ENCODE measurements at places on chromosomes 5 and 9. TPM values are rescaled to one million over a fixed set of nuclear protein-coding genes. Genes with fewer than 3 reads are reported as not detected.

FAM78A gene
- 23.0 TPM for total RNA-seq

DNA sequence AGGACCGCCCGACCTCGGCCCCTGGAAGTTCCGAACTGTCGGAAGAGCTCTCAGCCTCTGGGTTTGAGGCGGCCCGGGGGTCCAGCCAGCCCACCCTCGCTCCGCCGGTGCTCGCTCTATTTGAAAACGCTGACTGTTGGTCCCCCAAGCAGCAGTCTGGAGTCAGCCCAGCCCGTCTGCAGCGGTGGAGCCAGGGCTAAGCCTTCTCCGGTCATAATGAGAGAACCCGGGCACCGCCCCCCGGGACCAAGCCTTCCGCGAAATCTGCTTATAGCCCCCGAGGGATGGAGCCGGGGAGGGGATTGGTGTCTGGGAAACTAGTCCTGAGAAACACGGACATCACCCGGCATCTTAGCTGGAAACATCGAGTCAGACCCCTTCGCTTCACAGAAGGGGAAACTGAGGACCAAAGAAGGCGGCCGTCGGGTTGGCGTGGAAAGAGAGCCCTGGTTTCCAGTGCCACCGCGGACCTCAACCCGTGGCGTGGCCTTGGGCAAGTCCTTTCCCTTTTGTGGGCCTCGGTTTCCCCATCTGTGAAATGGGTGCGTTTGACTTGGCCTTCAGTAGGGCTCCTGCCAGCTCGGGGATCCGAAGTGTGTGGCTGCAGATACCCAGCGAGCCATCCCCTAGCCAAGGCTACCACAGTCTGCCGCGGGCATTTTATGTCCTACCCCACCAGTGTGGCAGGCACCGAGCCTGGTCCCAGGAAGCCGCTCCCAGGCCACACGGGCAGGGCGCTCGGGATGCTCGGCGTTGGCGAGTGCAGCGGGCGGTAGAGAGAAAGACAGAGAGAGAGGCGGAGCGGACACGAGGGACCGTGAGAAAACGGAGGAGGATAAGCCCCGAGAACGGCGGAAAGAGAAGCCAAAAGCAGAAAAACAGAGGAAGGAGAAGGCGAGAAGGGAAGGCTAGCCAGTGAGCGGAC, 857 bp downstream of the ADAM19 start:
- H3K27me3 ChIP-seq: peaks cover 11% of the 10 kb centered on the region
- no peaks in the 10 kb centered on the region for H3K36me3 ChIP-seq
- DNase-seq: peak; percentile 68
- H3K27ac ChIP-seq: peak overlapping the region; percentile 73

DNA sequence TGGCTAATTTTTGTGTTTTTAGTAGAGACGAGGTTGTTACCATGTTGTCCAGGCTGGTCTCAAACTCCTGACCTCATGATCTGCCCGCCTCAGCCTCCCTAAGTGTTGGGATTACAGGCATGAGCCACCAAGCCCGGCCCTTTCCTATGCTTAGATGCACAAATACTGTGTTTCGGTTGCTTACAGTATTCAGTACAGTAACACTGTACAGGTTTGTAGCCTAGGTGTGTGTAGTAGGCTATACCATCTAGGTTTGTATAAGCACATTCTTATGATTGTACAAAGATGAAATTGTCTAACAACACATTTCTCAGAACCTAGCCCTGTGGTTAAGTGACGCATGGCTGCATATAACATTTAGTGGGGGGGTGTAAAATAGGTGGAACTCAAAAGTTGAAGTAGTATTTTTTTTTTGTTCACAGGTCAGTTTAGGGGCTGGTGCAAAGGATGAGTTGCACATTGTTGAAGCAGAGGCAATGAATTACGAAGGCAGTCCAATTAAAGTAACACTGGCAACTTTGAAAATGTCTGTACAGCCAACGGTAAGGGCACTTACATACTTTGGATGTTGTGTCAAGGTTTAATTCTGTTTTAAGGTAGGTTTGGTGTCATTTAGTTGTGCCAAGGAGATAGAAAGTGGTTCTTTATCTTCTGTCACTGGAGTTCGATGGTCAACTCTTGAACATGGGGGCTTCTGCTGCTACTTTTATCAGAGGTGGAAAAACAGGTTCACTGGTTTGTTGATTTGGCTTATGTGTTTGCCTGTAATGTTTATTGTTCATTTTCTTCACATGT, 3.4 kb downstream of the NPM1 start:
- peaks cover 9% of the 10 kb centered on the region for H3K4me1 ChIP-seq
- H3K27me3 ChIP-seq: no peaks in the 10 kb centered on the region
- no peak overlapping the region for H3K27ac ChIP-seq
- H3K36me3 ChIP-seq: peaks cover 34% of the 10 kb centered on the region
- H3K4me3 ChIP-seq: no peak overlapping the region

- H3K4me1 ChIP-seq: no peaks in the 10 kb centered on the region
- H3K36me3 ChIP-seq: no peaks in the 10 kb centered on the region
- no peak overlapping the region for H3K27ac ChIP-seq
- no peaks in the 10 kb centered on the region for H3K27me3 ChIP-seq
- no peak overlapping the region for H3K4me3 ChIP-seq
Observed at GRCh38 chr5:161966564-161966963, 101.0 kb upstream of the GABRG2 start.

DNA sequence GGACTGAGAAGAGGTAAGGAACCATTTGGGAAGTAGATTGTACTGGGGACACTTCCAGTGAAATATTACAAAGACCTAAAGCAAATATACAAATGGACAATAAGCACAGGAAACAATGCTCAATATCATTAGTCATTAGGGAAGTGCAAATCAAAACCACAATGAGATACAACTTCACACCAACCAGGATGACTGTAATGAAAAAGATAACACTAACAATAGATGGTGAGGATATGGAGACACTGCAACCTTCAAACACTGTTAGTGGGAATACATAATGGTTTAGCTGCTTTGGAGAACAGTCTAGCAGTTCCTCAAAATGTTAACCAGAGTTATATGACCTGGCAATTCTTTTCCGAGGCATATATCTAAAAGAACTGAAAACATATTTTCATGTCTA, 149.7 kb downstream of the TRPM3 start:
- H3K4me1 ChIP-seq: no peaks in the 10 kb centered on the region
- H3K27ac ChIP-seq: no peak overlapping the region
- no peaks in the 10 kb centered on the region for H3K27me3 ChIP-seq
- no peak for DNase-seq
- H3K36me3 ChIP-seq: no peaks in the 10 kb centered on the region
- no peak overlapping the region for H3K4me3 ChIP-seq

DNA sequence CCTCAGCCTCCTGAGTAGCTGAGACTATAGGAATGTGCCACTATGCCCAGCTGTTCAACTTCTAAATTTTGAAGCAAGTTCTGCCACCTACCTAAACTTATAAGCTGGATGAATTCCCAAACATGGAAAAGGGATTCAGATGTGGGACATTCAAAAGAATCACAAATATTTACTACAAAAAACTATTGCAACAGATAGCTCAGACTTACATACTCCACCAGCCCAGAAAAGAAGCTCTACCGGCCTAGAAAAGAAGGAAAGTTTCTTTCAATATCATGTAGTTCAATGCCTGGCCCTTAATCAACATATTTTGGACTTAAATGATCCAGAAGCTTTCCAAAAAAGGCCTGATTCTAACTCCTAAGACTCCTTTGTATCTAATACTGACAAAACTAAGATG, 23.8 kb downstream of the SH3RF2 start:
- no peak overlapping the region for H3K4me3 ChIP-seq
- no peaks in the 10 kb centered on the region for H3K36me3 ChIP-seq
- H3K27ac ChIP-seq: no peak overlapping the region
- no peaks in the 10 kb centered on the region for H3K4me1 ChIP-seq
- no peak for DNase-seq
- no peaks in the 10 kb centered on the region for H3K27me3 ChIP-seq

DNA sequence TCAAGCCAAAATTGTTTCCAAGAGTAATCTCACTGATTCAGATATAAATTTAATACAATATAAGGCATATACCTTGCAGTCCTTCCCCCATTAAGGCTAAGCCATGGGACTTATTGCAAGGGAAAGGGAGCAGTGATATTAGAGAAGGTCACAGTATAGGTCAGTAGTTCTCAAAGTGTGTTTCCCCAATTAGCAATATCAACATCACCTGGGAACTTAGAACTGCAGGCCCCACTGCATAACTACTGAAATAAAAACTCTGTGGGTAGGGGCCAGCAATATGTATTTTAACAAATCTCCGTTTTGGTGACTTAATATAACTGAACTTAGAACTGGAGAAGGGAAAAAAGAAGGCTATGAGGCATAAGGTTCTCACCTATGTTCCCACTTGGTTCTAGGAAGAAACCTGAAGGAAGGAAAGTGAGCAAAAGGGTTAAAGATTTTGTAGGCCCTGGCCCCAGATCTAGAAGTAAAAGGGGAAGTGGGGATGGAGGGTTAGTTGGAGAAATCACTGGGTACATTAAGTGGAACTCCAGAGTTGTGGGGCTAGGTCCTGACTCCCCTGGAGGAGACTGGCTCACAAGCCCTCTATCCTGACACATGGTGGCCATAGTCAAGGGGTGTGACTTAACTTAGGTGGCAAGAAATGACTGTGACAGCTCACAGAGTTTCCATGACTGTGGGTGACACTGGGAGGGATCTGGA, 40.7 kb downstream of the WDR36 start:
- no peak overlapping the region for H3K4me3 ChIP-seq
- DNase-seq: no peak
- no peaks in the 10 kb centered on the region for H3K27me3 ChIP-seq
- peaks cover 8% of the 10 kb centered on the region for H3K4me1 ChIP-seq

DNA sequence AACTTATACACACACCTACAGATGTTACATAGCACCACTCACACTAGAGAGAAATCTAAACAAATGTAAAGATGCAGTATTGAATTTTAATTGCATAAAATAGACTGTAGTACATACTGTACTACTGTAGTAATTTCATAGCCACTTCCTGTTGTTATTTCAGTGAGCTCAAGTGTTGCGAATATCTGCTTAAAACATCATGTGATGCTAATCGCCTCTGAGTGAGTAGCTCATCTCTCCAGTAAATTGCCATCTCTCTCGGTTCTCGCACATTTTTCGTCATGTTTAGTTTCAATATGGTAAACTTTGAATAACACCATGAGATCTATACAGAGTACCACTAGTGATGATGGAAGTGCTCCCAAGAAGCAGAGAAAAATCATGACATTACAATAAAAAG, 22.0 kb upstream of the ARHGEF28 start:
- no peak overlapping the region for H3K27ac ChIP-seq
- H3K4me3 ChIP-seq: no peak overlapping the region
- H3K36me3 ChIP-seq: no peaks in the 10 kb centered on the region
- DNase-seq: no peak
- H3K4me1 ChIP-seq: no peaks in the 10 kb centered on the region

DNA sequence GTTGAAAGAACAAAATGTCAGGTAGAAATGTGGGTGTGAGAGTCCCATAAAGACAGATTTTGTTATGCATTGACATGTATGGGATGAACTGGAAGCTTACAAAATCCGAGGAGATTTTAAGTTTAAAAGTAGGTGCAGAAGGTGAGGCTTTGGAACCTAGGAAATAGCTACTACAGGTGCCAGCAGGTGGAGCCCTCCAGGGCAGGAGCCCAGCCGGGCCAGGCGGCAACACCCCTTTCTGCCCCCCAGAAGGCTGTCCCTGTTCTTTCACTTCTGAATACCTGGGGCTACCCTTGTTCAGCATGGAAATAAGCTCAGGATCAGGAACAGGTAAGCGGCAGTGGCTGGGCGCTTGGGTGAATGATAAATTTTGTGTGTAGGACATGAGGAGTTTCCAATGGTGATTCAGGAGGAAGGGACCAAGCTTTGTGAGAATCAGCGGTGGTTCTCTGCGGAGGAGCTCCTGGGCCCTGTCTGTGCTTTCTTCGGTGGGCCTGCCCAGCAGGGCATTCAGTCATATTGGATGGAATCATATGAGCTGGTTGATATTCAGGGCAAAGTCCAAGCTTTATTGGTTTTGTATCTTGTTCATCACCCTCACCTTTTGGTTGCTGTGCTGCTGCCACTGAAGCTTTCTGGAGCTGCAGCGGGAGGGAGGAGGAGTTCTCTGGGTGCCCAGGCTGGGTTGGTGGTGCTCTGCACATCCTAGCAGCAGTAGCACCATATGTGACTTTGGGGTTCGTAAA, 12.3 kb downstream of the PCBD2 start:
- no peak overlapping the region for H3K27ac ChIP-seq
- no peaks in the 10 kb centered on the region for H3K4me1 ChIP-seq
- H3K27me3 ChIP-seq: no peaks in the 10 kb centered on the region
- no peak for DNase-seq
- no peak overlapping the region for H3K4me3 ChIP-seq

DNA sequence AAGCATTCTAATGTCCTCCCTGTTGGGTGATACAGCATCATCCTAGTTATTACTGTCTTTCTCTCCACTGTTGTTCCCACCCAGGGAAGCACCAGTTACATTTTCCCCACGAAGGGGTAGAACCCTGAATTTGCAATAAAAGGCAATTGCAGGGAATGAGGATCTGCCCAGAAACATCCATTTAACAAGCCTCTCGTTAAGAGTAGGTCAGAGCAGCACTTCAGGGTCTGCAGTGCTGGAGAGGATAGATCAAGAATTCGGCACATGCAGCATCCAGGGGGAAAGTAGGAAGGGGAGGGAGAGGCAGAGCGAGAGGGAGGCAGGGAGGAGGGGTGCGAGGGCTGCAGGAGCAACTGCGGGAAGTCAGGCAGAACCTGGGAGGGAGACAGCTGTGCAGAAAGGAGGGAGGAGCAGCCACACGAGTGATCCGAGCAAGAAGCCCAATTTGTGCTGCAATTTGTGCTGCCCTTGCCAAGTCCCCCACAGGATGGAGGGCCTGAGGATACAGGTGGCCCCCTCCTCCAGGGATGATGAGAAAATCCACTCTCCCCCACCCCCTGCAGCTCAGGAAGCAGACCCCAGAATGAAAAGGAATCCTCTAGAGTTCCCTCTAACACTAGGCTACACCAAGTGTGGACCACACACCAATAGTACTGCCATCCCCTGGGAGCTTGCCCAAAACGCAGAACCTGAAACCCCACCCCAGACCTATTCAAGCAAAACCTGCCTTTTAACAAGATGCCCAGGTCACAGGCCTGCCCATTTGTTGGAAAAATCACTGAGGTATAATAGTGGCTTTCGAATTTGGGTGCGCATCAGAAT, 62.2 kb downstream of the EPB41L4B start:
- H3K36me3 ChIP-seq: no peaks in the 10 kb centered on the region
- no peak overlapping the region for H3K4me3 ChIP-seq
- H3K4me1 ChIP-seq: peaks cover 10% of the 10 kb centered on the region
- H3K27me3 ChIP-seq: no peaks in the 10 kb centered on the region
- peak; percentile 59 for DNase-seq
- H3K27ac ChIP-seq: peak overlapping the region; percentile 42

- no peak overlapping the region for H3K4me3 ChIP-seq
- no peak for DNase-seq
- no peaks in the 10 kb centered on the region for H3K27me3 ChIP-seq
- H3K36me3 ChIP-seq: no peaks in the 10 kb centered on the region
- no peak overlapping the region for H3K27ac ChIP-seq
- peaks cover 7% of the 10 kb centered on the region for H3K4me1 ChIP-seq
Observed at GRCh38 chr5:142650060-142650459, 35.8 kb downstream of the FGF1 start.

GRCh38 chr5:59471463-59471862, 422.1 kb downstream of the PDE4D start:
- no peak for DNase-seq
- no peaks in the 10 kb centered on the region for H3K36me3 ChIP-seq
- H3K27ac ChIP-seq: no peak overlapping the region
- no peak overlapping the region for H3K4me3 ChIP-seq
- no peaks in the 10 kb centered on the region for H3K27me3 ChIP-seq
